SK-N-MC (cell line): ENCODE measurements at places on chromosomes 3 and 15.

GRCh38 chr15:67259806-67260205, 5.2 kb downstream of the IQCH start:
- no peak for DNase-seq

- DNase-seq: no peak
Measured at GRCh38 chr3:134654031-134654430, 3.2 kb upstream of the KY start.

- DNase-seq: no peak
Measured at GRCh38 chr3:101042996-101043686, 49.9 kb upstream of the ABI3BP start.

- no peak for DNase-seq
Measured at GRCh38 chr3:49164983-49165720, 979 bp downstream of the CCDC71 start.

GRCh38 chr3:167740961-167741587, 5.6 kb downstream of the SERPINI1 start:
- no peak for DNase-seq

GRCh38 chr3:104952146-104952972, 414.4 kb upstream of the ALCAM start:
- no peak for DNase-seq

DNA sequence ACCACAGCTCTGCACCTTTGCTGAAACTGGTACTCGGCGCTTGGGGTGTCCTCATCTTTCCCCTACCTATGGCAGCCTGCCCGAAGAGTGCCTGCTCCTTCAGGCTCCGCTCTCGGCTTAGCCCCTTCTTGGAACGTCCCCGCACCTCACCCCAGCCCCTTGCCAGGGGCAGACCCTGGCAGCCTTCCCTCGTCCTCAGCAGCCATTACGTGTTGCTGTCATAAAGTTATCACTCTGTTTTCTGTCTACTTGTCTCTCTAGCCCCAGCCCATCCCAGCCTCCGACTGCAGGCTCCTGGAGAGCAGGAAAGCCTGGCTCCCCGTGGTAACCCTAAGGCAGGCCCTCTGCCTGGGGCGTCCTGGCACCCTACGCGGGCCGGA, 5.1 kb upstream of the BAHD1 start:
- DNase-seq: no peak

- DNase-seq: no peak
Measured at GRCh38 chr3:359672-360071, 163.1 kb downstream of the CHL1 start.

DNA sequence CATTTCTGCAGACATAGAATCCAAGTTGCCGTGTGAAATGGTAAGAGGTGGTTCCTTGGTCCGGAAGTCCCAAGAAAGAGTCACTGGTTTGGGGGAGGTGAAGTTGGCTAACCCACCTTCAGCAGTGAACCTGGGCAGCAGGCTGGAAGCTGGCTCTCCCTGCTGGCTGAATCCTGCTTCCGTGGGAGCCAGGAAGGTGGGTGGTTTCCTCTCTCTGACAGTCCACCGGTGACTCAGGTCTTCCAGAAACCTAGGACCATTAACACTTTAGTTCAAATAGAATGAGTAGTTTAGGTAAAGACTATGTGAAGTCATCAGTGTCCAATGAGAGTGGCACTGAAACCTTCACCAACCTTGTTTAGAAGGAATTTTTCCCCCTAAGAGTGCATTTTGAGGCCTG, 87.4 kb upstream of the CACNA2D3 start:
- DNase-seq: no peak

DNA sequence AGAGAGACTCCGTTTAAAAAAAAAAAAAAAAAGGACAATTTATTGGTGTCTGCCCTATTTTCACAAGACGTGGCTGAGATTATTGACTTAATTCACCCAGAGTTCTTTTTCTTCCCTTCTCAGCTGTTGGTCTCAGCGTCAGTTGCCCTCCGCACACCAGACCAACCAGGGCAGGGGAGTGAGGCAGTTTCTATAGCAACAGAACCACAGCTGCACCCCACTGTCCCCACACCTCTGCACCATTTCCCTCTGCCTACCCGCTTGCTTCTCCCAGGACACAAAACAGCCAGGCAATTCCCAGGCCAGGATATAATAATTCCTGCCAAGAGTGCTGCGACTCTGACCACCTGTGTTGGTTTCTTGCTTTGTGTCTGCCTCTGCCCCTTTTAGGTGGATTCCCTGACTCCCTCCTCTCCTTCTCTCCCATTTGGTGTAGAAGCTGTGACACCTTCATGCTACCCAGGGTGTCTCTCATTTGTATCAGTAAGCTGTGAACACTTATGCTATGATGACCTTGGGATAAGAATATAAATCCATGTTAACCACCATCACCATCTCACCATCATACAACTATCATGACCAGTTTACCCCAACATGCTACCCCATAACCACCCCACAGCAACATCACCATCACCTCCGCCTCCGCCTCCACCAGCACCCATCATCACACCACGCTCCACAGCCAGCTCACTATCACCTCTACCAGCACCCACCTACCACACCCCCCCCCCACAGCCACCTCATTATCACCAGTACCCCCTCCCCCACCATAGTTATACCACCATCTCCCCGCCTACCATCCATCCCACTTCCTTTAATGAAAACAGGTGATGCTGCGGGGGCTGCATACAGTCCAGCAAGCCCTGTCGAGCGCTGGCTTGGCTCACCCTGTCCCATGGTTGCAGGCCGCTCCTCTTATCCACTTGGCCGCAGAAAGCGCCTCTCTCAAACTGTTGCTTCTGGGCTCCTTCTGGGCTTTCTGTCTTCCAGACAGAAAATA, 589 bp downstream of the EPB42 start:
- DNase-seq: no peak

- DNase-seq: no peak
Measured at GRCh38 chr3:192880313-192880712, 37.3 kb downstream of the MB21D2 start.

DNA sequence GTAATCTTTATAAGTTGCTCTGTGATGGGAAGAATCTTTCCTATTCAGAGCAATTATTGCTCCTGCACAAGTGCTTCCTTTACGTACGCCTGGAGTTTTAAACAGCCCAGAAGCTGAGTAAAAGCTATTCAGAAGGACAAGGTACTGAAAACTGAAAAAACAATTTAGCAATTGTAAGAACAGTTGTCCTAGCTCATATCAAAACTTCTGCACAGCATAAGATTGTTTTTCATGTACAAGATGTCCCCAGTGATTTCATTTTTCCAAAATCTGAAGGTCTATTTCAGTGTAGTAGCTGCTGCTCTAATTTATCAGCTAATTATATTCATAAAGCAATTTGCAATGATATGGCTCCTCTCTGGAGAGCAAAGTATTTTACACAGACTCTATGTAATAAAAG, 23.7 kb downstream of the KCNAB1 start:
- DNase-seq: no peak

DNA sequence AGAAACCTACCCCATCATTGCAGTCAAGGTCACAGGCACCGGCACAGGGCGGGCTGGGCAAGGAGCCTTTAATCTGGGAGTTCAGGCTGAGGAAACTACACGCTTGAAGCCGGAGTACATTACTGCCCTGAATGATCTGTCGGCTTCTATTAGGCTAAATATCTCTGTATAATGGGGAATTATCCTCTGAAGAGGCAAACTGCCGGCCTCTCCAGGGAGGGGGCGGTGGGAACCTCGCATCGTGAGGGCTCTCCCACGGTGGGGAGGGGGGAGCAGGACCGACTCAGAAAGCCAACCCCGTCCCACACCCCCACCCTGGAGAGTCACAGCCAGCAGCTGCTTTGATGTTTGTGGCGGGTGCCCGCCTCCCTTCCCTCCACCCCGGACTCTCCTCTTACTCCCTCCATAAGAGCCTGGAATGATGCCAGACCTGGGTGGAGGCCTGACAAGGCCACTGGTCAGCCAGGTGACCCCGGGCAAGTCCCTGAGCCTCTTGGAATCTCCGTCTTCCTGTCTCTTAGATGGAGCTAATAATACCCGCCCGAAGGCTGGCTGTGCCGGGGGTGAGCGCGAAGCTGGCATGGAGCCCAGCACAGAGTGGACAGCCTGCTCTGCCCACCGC, 63.4 kb upstream of the LINGO1 start:
- DNase-seq: no peak
